ENCODE measurements at places on chromosomes 16 and 17.

DNA sequence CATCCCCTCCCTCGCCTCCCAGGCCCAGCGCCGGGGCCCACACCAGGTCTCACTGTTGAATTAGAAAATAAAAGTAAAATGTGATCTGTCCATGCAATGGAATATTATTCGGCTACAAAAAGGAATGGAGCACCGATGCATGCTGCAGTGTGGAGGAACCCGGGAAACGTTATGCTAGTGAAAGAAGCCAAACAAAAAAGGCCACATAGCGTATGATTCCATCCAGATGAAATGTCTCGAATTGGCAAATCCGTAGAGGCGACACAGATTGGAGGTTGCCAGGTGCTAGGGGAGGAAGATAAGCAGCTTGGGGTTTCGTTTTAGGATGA is 972 bp upstream of the ADCY9 start:
- DNase-seq = no peak

- no peak for DNase-seq
These were observed 52.2 kb upstream of the TOM1L1 start for GRCh38 chr17:54848368-54848987.

DNA sequence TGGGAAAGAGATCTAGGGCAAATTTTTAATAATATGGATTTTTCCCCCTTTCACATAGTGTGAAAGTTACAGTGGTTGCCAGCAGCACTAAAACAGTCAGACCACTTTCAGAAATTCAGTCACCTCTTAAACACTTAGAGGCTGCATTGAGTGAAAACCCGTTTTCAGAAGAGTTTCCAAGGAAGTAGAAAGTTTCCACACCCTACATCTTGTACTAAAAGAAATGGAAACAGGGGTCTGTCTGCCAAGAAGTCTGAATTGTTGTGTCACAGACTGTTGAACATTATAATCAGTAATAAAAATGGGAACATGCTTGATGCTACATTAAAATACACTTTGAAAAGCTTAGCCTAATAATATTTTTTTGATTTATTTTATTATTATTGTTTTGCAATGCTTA is 278.9 kb upstream of the KCNJ16 start:
- DNase-seq = no peak

DNA sequence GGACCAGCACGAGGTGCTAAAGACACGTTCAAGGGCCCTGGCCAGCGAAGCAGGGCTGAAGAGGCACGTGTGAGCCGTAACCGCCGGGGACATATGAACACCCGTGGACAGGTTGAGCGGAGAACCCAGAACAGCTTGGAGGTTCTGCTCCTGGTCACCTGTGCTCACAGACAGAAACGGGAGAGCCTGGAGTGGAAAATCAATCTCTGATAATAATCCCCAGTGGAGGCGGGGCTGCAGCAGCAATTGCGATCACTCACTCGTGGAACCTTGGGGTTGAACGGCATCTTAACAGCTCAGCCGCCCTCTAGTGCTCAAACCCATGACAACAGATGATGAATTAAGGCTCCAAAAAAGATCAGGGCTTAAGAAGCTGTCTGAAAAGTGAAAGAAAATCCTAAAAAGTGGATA is 25.6 kb downstream of the WIPI1 start:
- no peak for DNase-seq

DNA sequence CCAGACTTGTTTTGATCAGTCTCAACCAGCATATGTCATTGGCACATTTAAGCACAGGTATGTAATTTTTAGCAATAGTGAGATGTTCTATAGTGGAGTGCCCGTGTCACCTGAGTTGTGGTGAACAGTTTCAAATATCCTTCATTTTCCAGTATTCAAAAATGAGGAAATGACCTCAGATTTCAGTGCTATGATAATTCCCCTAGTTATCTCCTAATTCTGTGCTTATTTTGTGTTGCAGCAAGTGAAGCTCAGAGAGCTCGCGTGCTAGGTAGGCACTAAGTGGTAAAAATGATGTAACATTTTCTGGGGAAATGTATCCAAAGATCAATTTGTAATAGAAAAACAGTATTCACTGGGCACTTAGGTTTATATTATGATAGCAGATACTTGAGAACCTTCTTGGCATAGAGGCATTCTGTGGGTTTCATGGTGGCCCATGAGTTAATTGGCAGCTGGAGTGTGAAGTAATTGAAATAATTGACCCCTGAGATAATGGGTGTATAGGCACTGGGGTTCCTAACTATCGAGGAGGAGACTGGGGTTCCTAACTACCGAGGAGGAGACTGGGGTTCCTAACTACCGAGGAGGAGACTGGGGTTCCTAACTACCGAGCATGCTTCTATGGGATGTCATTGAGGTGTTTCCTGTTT is 159.1 kb downstream of the PRKCA start:
- DNase-seq = no peak

- no peak for DNase-seq
These were observed 48.4 kb downstream of the CLEC16A start for GRCh38 chr16:10992797-10993196.

DNA sequence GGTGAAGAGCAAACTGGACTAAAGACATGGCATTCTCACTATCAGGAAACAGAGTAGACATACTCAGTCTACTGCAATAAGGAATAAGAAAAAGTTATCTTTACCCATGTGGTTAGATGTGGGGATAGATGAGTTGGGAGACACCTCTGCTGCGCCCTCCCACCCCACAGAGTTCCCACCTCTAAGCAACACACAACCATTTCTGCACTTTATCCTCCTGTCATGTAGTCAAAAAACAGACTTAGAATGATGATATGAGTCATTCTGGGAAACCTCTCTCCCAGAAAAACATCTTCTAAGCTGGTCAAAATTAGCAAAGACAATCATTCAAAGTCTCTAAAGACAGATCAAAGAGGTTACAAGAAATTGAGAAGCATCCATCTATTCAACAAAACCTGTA is 94.9 kb downstream of the CACNG1 start:
- no peak for DNase-seq

- no peak for DNase-seq
These were observed 195.3 kb downstream of the CYB561 start for GRCh38 chr17:63250830-63251229.

All from GM12891 (cell line).